GM23248 (cell line): ENCODE measurements at places on chromosomes 7 and 10. TPM values are rescaled to one million over a fixed set of nuclear protein-coding genes. Genes with fewer than 3 reads are reported as not detected.

Gene NEURL1
- 1.5 TPM in 2 replicates for polyA plus RNA-seq

DNA sequence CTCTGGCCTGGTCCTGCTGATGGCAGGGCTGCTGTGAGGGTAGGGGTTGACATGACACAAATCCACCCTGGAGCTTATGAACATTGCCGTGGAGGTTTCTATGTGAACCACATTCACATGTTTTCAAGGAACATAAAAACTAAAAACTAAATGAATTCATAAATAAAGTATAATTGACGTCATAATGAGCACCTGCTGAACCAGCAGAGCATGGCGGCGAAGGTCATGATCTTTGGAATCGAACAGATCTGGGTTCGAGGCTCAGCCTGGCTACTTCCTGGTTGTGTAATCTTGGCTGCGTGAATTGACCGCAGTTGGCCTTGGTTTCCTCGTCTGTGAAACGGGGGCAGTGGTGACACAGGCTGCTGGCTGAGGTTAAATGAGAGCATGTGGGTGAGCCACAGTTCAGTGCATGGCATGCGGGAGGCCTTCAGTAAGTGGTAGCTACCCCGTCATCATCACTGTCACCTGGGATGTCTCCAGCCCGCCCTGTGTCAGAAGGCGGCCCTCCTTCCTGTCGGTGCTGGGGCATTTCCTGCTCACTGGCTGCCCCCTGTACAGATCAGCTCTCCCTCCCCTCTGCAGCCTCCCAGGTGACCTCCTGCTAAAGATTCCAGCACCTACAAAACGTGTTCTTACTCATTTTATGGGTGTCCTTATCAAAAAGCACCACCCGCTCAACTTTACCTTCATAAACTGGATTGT is 190.3 kb upstream of the SHH start:
- DNase-seq, result no peak

- peak; percentile 100 for DNase-seq
Measured at GRCh38 chr7:80942261-80943041, 23.6 kb upstream of the SEMA3C start.

GRCh38 chr10:128877141-128877540 is 589.9 kb upstream of the MGMT start:
- no peak for DNase-seq

DNA sequence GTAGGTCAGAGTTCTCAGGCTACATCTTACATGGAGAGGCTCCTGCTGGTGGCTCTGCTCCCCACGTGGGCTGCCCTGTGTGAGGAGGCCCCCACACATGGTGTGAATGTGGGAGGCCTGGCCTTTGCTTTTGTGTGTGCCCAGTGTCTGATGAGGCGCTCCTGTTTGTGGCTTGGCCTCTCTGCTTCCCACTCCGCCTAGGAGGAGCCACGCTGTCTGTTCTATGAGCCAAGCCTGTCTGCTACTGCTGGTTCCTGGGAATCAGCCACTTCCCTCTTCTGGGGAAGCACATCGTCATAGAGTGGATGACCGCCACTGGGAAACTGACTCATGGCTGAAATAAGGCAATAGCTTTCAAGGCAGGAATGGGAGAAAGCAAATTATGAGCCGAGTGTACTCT is 87.1 kb downstream of the CYP26A1 start:
- peak; percentile 99 for DNase-seq
